AG04450 (cell line): ENCODE measurements at places on chromosomes 6 and 20.

DNA sequence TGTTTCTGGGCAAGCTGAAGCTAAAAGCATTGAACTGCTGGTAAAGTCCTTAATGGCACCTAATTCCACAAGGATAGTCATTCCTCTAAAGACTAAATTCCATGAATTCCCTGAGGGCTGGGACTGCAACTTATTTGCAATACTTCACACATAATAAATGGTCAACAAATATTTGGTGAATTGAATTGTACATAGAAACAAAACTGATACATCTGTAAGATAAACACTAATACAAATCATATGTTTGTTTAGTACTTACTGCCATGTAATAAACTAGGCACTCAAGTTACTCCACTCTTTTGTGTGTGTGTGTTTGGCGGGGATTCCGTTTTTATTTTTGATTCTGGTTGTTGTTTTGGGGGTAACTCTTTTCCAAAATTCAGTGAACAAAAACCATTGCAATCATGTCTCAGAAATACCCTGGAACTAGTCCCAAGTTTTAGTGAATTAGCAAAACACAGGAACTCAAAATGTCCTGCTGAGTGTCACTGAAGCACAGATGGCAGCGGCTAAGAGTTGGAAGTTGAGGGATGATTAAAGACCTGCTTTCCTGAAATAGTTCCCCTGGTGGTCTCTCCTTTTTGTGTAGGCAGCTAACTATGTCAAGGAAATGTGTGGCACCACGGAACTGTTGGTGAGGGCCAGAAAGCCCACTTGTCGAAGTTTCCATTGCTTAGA lies 74.8 kb upstream of the SNRPB2 start:
- no peak for DNase-seq

DNA sequence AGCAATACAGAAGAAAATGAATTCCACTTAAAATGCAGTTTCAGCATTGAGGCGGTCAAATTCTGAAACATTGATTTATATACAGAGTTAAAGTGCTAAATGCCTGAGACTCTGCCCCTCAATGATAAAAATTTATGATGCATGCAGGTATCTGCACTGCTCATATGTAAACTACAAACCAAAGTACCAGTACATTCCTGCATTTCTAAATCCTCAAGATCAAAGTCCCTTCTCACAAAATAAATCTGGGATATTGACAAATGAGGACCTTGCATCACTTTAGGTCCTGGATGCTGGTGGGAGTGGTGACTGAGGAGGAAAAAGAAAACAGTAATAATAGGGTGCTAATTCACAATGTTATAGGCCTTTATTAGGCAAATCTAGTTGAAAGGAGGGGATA lies 101.9 kb downstream of the FIG4 start:
- no peak for DNase-seq

DNA sequence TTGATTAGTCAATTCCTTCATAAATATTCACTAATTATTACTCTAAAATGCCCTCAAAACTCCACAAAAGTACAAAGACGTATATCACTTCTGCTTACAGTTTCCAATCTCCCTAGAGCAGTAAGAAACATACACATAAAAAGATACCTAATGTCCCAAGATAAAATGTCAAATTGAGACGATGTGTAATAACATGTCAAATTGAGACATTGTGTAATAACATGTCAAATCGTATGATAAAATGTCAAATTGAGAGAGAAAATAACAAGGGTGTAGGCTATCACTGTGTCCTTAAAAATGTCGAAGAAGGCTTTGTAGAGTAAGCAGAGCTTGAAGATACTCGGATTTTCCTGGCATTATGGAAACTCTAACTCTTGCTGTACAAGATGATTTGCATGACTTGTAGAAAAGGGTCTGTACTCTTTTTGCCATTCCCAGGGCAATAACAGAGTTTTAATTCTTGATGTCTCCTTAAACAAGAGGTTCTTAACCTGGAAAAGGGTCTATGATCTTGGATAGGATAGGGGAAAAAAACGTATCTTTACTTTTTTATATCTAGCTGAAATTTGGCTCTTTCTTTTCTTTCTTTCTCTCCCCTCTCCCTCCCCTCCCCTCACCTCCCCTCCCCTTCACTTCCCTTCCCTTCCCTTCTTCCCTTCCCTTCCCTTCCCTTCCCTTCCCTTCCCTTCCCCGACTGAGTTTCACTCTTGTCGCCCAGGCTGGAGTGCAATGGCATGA lies 67.7 kb upstream of the ADGRG6 start:
- DNase-seq: no peak

- no peak for DNase-seq
Observed at GRCh38 chr6:147910281-147910680, 401.8 kb downstream of the SAMD5 start.

GRCh38 chr6:87907521-87907920 lies 140.1 kb upstream of the SPACA1 start:
- DNase-seq: no peak

GRCh38 chr6:161598896-161599295 lies 325.0 kb upstream of the AGPAT4 start:
- DNase-seq: no peak

GRCh38 chr6:97805596-97805995 lies 522.6 kb upstream of the MMS22L start:
- DNase-seq: no peak

GRCh38 chr20:21161926-21162325 lies 36.0 kb downstream of the KIZ start:
- DNase-seq: no peak

- no peak for DNase-seq
Observed at GRCh38 chr6:36249536-36249935, 20.3 kb upstream of the PNPLA1 start.

DNA sequence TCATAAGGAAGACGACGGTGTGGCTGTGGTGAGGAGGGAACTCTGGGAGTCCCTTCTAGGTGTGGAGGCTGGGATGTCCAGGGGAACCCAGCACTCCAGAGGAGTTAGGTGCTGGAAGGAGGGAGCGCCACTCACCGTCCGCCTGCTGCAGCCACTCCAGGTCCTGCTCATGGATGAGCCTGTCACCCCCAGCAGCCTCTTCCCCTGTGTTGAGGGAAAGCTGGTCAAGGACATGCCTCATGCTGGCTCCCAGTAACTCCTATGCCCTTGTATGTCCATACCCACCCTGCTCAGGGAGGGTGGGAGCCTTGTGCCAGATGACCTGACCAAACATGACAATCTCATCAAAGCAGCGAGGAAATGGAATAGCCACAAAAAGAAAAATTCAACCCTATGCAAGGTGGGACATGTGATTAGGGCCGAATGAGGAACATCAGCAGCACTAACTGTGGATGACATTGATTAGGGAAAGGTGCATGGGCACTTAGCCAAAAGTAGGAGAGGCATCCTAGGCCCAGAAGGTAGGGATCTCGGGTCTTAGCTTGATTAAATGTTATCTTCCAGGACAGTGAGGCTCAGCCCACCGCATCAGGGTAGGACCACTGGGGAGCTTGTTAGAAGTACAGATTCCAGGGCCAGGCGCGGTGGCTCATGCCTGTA lies 3.0 kb downstream of the DNPH1 start:
- DNase-seq: no peak

GRCh38 chr6:118285791-118286190 lies 262.3 kb upstream of the PLN start:
- no peak for DNase-seq

DNA sequence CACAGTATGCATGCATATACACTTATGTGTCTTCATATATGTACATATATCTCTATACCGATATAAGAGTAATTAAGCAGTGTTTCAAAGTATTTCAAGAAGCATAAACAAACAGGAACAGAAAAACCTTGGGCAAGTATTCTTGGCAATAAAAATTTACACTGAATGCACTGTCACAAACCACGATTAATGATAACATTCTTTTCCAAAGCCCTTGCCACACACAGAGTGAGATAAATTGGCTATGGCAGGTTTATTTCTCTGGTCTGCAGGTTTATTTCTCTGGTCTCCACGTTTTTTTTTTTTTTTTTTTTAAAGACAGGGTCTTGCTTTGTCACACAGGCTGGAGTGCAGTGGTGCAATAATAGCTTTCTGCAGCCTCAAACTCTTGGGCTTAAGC lies 73.0 kb downstream of the PPP1R3G start:
- DNase-seq: no peak
